ENCODE measurements at places on chromosomes 11 and 22.

DNA sequence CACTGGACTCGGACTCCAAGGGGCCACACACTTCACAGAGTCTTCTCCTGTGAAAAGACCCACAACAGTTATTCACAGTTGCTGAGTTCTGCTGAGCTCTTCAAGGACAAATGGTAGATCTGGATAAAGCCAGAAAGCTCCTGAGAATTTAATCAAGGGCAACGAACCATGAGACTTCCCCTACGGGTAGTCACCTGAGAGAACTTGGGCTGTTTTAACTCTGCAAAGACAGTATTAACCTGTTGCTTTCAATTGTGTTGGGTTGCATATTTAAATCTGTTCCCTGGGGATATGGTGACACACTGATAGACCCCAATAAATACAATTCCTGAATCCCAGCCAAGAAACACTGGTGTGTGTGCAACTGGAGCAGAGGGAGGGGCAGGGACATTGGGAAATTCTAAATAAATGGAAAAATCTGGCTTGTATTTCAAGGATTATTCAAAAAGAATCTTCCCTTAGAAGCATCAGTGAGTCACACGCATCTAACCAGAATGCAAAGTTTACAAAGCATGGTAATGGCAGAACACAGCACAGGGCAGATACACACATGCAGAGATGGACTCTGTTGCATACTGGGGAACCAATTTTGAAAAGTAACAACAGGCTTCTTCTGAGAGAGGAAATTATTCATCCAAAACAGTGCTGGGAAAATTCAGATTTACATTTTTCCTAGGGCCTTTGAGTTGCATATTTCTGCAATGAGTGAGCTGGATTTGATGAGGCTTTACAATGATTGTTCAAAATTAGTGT, 4.0 kb downstream of the KCNJ1 start:
- DNase-seq: no peak

- no peak for DNase-seq
Measured at GRCh38 chr11:119828006-119828405, 99.0 kb upstream of the NECTIN1 start.

GRCh38 chr11:89293965-89294679, 116.4 kb downstream of the TYR start:
- DNase-seq: no peak

DNA sequence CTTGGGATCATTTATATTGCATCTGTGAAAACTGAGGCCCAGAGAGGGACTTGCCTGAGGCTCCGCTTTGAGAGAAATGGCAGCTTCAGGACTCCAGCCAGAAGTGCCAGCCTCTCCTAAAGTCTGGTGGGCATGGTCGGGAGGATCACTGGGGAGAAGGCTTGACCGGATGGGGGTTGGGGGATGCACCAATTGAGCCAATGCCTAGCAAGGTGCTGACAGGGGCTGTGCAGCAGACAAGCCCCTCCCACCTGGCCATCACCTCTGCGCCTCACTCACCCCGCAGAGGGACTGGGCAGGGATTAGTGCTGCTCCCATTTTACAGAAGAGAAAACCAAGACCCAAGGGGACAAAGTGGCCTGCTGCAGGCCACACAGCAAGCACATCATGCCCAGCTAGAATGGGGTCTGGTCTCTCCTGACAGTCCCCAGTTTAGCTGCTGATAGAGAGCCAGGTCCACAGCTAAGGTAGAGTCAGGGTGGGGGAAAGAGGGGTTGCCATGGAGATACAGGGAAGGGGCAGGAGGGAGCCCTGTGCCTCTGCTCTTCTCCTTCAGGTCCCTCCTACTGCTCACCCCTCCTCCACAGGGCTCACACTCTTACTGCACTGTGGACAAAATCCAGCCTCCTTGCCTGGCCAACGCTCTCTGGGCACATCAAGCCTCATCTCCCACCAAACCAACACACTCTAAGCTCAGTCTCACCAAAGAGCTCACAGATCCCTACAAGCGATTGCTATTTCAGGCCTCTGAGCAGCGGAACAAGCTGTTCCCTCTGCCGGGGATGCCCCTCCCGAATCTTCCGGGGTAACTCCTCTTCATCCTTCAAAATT, 29.5 kb downstream of the TEF start:
- peak; percentile 74 for DNase-seq

DNA sequence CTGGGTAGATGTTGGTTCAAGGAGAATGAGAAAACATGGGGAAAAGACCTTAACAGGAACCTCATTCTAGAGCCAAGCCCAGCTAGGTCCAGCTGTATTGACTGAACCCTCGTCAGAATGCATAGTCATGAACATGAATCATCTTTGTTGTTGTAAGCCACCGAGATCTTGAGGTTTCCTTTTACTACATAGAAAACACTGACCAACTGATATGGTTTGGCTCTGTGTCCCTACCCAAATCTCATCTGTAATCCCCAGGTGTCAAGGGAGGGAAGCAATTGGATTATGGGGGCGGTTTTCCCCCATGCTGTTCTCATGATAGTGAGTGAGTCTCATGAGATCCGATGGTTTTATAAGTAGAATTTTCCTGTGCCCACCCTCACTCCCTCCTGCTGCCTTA, 19.4 kb upstream of the PHOX2A start:
- no peak for DNase-seq
